ENCODE measurements at places on chromosomes 3 and 15. TPM values are rescaled to one million over a fixed set of nuclear protein-coding genes. Genes with fewer than 3 reads are reported as not detected.

DNA sequence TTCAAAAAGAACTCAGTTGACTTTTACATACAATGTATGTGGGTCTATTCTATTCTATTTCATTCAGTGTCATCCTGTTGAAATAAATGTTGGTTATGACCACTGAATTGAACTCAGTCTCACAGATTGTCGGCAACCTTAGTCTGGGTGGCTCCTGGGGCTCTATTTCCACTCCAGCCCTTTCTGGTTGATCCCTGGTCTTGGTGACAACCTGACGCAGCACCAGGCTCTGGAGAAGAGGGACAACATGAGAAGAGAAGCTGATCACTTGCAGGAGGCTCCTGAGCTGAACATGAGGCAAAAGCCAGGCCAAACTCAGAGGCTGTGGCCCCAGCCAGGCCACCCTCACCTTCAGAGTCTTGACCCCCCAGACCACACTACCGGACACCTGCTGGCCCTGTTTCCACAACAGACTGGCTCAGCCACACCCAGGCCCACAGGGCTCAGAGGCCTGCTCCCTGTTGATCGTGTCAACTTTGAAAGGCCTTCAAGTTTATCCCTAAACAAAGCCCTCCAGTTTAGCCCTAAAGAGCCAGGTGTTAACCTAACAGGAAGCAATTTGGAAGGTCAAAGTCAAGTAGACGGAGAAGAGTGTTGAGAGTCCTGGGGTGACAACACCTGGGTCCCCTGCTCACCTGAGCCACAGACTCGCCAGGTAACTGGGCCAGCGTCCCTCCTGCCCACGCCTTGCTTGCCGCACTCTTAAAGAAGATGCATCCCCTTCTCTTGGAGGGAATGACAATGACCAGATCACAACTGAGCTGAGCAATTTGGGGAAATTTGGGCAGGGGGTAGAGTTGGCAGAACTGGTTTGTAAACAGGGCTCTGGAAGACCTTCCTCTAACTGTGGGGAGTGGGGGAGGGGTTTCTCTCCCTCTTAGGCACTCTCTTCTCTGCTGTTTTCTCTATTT lies 15.4 kb upstream of the MUC20 start:
- no peak for DNase-seq

DNA sequence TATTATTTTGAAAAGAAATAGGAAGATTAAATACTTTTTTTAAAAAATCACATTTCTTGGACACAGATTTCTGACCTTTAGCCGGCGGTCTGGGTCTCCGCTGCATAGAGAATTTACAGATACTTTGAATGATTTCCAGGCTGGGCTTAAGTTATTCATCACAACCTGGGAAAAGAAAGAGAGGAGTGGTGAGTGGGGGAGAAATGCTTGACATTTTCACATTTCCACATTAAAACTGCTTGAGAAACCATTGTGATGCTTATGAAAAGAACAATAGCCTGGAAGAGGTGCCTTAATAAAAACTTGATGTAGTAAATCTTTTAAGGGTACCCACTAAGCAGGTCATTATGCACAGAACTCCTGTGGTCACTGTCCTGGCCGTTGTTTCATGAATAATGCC lies 166.8 kb upstream of the MRPL3 start:
- no peak for DNase-seq

GRCh38 chr3:85801955-85802354 lies 843.2 kb downstream of the CADM2 start:
- DNase-seq = no peak

- no peak for DNase-seq
Measured at GRCh38 chr3:45118615-45119071, 27.5 kb downstream of the CDCP1 start.

DNA sequence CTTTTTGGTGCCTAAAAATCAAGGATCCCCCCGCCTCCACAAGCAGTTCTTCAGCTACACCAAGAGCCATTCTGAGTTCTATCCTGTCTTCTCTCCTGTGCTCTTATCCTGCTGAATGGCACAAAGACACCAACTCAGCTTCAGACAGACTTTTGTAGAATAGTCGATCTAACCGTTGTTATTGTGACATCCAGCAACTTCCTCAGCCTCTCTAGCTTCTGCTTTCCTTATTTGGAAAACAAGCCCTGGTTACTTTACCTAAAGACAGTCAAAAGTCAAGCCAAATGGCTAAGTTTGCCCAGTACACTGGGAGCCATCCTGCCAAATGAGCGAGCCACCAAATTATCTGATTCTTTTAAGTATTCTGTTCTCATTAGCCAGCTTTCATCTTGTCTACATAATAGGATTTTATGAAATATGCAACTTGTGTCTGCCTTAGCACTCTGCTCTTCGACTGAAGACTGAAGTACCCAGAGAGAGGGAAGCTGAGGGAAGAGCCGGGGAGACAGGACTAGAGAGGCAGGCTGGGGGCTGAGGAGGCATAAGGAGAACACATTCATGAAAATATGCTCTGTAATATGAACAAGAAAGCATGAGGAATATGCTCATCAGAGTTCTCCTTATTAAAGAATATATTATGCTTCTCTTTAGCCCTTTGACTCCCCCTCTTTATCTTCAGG lies 35.1 kb downstream of the LYZL4 start:
- DNase-seq = no peak

DNA sequence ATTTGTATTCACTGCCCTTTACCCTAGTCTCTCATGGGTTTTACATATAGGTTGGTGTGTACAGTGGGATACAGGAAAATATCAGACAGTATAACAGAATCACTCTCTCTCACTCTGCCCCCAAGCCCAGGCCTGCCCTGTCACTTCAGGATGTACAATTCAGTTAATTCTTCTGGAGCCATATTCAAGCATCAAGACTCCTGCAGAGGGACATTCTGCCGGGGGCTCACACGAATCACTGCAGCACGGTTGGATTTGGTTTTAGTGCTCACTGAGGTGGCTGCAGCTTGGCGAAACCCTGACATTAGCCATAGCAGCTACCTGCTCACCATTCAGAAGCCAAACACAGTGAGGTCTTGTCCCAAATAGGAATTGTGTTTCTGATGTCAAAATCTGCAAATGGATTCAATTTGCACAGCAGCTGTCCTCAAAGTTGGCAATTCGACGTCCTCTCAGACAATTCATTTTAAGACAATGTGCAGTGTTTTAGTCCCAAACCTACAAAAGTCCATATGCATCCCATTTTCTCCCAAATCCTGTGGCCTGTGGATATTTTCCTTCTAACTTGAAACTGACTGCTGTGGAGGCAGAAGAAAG lies 82.9 kb downstream of the CHSY1 start:
- no peak for DNase-seq

GRCh38 chr3:154616298-154616697 lies 186.3 kb upstream of the GPR149 start:
- no peak for DNase-seq

GRCh38 chr3:114405202-114405990 lies 111.6 kb downstream of the TIGIT start:
- DNase-seq = no peak

GRCh38 chr15:78394026-78394425 lies 44.0 kb upstream of the IREB2 start:
- no peak for DNase-seq

GRCh38 chr15:38086611-38087010 lies 152.2 kb downstream of the TMCO5A start:
- DNase-seq = no peak

DNA sequence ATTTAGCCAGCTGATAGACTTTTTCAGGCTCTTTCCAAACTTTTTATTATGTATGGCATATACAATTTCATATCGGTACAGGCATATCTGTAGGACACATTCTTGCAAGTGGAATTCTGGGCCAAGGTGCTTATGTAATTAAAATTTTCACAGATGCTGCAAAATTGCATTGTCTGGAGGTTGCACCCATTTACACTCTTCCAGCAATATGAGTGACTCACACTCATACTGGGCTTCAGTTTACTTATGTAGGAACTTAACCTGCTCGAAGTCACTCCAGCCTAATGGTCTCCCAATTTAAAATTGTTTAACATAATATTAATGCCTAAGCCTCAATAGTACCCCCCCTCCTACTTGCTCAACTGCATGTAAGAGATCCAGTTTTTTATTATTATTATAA lies 11.2 kb upstream of the SEC62 start:
- DNase-seq = no peak

DNA sequence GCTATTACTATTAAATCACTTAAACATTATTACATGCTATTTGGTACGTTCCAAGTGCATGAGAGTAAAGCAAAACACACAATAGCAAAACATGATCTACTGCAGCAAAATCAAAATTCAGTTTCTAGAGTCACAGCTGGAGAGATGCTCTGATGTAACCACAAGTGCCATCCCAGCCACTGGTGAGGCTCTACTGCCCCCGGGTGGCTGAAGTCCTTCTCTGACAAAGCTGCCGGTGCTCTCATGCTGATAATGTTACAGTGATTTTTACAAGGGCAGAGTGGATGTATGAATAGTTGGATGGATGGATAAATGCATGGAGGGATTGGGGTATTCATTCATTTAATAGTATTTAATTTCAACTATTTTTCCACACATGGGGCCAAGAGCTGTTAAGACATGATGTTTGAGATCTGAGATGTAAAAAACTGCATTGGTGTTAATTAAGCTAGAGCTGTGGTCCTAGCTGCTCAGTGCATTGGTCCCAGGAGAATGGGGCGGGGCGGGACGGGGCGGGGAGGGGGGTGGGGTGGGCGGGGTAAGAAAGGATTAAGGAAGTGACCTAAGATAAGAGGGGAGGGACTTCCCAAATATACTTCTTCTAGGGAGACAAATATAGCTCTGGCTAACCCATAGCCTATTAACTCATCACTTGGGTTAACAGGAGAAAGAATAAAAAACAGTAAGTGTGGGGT lies 5.3 kb upstream of the SPESP1 start:
- DNase-seq = peak; percentile 69

DNA sequence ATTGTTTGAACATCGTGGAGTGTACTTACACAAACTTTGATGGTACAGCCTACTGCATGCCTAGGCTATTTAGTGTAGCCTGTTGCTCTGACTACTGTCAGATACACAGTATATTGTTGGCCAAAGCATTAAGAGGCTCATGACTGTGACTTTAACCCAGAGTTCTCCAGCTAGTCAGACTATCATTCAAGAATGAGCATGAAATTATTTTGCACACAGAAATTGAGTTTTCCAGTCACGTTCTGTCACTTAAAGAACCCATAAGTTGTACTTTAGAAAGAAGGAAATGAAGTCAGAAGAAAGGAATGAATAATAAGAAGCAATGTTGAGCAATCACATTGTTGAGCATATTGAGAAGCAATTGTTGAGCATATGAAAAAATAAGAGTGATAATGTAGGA lies 37.6 kb upstream of the SLC22A13 start:
- DNase-seq = no peak

DNA sequence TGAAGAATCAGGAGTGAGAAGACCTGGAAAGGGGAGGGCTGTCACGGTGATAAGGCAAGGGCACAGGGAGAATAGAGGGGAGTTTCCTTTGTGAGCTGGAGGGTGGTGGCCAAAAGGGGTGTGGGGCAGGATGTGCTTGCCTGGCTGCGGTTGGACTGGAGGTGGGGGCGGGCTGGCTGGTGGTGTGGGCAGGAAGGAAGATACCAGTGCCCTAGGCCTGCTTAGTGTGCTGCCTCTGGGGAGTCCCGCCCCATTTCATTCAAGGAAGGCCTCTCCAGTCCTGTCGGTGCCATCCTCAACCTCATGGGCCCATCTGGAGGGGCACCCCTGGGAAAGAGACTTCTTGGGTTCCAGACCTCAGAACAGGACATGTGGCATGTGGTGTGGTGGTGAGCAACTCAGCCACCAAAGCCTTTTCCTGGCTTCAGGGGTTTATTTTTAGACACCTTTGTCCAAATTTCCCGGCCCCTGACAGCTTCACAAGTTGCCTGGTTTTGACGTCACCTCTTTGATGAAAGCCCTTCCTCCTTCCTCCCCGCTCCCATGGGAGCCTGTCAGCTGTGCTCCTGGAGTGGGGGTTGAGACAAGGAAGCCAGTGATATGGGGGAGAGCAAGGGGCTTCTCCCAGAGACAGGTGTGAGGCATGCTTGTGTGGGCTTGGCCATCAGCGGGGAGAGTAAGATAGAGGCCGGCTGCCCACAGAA lies 15.6 kb downstream of the TEX264 start:
- no peak for DNase-seq

- no peak for DNase-seq
Measured at GRCh38 chr3:72391659-72392058, 456.6 kb downstream of the SHQ1 start.

DNA sequence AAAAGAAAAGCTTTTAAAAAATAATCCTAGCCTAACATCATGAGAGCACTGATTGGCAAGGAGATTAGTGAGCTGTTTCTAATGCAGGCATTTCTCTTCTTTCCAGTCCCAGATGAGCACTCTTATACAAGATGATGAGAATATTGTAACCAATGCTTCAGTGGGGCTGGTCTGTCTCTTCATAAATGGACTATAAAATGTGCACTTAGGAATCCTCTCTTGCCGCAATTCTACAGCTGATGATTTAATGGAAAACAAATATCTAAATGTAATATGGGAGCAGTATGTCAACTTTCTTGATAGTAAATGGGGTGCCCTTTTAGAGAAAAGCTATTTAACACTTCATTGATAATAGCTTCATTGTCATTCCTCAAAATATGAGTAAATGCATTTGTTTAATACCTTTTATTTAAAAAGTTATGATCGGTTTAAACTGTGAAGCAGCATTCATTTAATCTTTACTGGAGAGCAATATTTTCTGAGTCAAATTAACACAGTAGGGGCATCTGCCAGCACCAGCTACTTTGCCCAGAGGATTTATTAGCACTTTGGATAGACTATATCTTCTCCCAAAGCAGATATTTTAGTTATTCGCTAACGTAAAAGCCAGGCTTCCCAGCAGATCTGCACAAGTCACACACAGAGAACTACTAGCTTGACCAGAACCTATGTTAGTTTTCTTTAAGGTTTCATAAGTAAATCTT lies 985.9 kb downstream of the DIPK2A start:
- DNase-seq = no peak

GRCh38 chr15:48565560-48566482 lies 79.7 kb downstream of the FBN1 start:
- DNase-seq = no peak

DNA sequence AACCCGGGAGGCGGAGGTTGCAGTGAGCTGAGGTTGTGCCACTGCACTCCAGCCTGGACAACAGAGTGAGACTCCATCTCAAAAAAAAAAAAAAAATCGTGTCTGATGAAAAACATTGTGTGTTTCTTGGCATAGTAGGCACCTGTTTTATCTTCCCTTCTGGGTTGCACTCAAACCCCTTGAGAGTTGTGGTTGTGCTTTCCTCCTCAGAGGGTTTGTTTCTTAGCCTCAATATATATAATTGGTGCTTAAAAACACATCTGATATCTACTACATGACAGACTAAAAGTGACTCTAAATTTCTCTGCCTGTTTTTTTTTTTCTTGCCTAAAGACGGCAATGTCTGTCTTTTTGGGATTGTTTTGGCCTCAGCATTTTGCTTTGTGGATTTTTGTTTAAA lies 7.6 kb downstream of the NR1D2 start:
- DNase-seq = no peak

Gene PRR23C
- not detected for total RNA-seq

Gene SERF2
- total RNA-seq = 698 TPM

Gene LRRN1
- 13.3 TPM for total RNA-seq

Gene EFHB
- 4.4 TPM for total RNA-seq

Gene PRSS50
- 0.22 TPM for total RNA-seq

Gene TF
- total RNA-seq = 1.4 TPM

Gene MESP2
- not detected for total RNA-seq

Gene PRKCD
- 30.6 TPM for total RNA-seq

Gene GTF2E1
- total RNA-seq = 10.9 TPM

Gene SGO1
- not detected for total RNA-seq

Gene HYAL3
- total RNA-seq = 1.2 TPM

Gene TRIM42
- total RNA-seq = not detected

Gene ADGRG7
- not detected for total RNA-seq

Gene HHATL
- total RNA-seq = 3.5 TPM

Gene CHRD
- 29.7 TPM for total RNA-seq

Gene ARL6IP5
- total RNA-seq = 130 TPM
